Germinal center (tissue), 1 donor: ENCODE measurements at places on chromosomes 4 and X.

- DNase-seq = no peak
Observed at GRCh38 chr4:53105313-53105712, 243.2 kb downstream of the RASL11B start.

DNA sequence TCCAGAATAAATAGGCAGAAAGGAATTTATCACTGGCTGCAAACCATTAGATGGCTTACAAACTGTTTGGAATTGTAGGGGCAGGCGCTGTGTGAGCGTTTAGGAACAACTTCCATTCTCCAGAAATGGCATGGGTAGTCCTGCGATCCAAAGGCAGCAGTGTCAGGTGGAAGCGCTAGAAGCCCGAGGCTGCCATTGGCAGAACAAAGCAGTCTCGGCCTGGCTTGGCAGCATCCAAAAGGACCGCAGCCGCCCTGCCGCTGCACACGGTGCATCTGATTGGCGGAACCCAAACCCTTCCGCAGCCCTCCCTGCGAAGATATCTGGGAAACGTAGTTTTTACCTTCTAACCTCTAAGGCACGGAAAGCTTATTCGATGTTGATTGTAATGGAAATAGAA, 23.6 kb upstream of the YTHDC1 start:
- DNase-seq = peak; percentile 74

DNA sequence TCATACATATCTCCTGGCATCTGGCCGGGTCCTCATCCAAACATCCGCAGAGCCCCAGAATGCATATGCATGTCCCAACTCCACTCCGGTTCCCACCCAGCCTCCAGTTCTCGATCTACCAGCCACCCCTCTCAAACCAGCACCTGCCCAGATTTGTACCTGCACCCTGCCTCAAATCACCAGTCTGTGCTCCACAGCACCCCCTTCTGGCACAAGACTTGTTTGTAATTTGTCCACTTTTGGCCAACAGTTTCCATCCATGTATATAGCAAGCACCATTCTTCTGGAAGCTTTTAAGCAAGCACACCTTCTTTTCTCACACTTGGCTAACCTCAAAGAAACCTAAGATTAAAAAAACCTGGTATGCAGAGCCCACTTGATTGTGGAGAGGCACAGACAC, 644.1 kb downstream of the MID1IP1 start:
- DNase-seq = no peak

DNA sequence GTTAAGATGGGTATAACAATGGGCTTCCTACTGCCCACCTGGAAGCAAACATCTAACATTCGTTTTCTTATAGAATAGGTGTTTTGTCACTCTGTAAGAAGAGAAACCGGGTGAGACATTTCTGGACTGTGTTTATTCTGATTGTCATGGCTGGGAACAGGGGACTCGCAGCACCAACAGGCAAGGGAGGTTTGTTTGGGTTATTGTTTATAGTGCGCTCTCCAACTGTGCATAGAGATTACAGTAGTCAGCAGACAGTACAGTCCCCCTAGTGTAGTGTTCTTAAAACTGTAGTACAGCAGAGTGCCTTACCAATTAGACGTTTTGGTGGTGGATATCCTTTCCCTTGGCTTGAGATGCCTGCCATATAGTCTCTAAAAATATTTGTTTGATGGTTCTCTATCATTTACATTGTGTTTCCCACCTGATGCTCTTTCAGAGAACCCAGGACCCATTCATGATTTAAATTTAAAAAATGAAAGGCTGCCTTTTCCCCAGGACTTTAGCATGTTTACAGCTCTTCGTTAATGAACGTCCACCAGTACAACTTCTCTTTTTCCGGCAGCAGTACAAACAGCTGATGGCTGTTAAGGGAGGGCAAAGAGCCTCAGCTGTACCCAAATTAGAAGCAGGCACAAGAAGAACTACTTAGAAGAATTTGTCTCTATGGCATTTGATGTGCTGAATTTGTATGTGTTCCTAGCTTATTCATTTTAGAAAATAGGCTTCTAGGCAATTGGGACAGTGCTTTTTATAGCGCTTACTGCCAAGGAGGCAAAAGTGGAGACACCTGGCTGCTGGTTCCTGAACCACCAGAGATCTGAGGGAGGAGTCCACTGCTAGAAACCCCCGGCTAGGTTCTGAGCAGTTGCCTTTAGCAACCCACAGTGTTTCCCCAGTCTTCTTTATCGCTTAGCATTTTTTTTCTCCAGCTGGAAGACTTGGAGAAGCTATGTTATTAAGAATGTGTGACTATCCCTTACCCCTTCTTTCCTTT, 1.0 kb upstream of the RNF150 start:
- no peak for DNase-seq

GRCh38 chrX:95057341-95057740, 1383.3 kb downstream of the FAM133A start:
- DNase-seq = no peak

GRCh38 chrX:150486011-150486410, 82.4 kb upstream of the MTM1 start:
- peak; percentile 22 for DNase-seq

- no peak for DNase-seq
Observed at GRCh38 chrX:153576961-153577360, 22.0 kb downstream of the CCNQ start.

- no peak for DNase-seq
Observed at GRCh38 chrX:107713543-107714205, 61.9 kb downstream of the TSC22D3 start.

DNA sequence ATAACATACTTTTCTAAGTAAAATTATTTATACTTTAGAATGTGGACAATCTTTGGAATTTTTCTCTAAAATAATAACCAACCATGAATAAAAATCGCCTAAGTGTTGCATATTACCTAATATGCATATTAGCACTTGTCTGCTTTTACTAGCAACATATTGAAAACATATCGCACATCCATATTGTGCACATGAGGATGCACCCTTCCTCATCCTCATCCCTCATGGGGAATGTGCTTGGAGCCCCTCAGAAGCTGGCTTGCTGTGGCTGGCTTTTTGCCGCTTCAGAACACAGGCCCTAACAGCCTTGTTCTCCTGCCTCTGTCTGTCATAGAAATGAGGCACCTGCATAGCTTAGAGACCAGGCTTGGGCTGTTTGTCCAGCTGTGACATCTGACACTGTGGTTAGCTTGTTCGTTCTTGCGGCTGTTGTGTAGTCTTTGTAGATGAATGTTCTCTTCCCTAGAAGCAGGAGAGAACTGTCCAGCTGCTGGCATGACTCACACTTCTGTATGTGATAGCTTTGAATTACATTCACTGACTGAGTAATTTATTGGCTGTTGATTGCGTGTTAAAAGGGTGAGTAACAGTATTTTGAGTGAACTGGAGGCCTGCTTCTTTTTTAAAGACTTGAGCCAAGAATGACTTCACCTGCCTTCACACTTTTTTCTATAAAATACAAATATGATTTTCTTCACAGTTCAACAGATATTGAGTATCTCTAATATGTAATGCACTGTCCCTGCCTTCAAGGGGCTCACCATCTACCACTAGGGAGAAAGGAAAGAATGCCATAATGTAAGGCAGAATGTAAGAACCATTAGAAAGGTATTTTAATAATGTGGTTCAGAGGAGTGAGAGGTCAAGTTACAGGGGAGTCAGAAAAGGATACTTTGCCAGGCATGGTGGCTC, 81.9 kb downstream of the HMGB2 start:
- DNase-seq = no peak

DNA sequence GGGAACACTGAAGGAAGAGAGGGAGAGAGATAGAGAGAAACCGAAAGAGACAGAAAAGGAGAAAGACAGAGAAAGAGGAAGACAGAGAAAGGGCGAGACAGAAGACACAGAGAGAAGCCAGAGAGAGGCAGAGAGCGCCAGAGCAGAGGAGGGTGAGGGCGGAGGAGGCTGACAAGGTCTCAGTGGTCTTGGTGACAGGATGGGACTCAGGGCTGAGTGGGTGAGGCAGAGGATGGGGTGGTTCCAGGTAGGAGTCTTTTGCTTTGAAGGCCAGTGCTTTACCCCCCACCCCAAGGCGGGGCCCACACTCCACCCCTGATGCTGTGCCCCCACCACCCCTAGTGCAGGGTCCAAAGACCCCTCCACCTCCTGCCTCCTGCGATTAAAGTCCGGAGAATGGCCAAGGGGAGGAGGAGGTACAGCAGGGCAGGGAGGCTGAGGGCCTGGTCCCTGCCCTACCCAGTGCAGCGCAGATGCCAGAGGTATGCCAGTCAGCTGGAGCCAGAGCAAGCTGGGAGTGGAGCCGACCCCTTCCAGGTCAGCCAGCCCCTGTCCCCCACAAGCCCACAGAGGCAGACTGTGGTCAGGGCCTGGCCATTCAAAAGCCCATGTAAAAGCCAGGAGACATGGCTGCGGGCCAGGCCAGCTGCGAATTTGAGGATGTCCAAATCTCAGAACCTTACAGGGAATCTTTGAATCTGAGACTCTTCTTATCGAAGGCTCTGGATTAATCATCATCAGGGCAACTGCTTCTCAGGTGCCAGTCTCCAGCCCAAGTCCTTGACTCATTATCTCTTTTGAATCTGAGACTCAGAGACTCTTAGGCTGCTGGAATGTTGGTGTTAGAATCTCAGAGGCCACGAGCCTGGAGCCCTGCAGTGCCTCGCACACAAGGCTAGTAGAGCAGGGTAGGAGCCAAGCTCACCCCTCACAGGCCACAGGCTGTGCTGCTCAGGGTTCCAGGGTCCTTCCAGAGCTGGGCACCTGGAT, 758 bp downstream of the IQSEC2 start:
- no peak for DNase-seq

DNA sequence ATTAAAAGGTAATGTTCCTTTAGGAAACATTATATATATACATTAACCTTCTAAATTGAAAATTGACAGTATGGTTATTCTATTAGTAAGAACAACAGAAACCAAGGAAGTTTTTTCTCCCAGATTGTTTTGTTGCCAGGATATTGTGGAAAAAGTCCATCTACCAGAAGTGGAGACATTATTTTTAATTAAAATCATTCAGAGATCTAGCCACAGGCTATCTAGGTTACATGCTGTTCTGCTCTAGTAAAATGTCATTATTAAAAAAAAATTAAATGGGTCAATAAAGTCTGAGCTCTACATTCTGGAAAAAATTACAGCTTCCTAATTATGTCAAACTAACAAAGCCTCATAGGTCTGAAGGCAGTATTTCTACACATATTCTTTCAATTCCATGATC, 74.3 kb downstream of the NSG1 start:
- no peak for DNase-seq

DNA sequence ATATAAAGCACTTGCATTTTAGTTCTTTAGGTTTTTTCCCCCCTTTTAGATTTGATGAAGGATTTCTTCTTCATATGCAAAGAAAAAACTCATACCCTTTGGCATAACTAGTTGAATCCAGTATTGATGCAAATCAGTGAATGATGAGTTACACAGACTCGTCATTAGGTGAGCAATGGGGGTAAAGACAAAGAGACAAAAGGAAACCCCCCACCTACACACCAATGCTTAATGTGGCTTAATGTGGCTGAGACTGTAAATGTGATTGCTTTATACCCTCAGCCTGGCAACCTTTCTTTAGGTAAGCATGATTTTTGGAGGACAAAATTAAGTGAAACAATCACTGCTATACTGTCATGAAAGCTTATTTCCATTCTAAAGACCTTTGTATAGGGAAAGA, 39.5 kb downstream of the CD40LG start:
- no peak for DNase-seq

- no peak for DNase-seq
Observed at GRCh38 chr4:130705023-130705422, 1609.1 kb downstream of the C4orf33 start.

DNA sequence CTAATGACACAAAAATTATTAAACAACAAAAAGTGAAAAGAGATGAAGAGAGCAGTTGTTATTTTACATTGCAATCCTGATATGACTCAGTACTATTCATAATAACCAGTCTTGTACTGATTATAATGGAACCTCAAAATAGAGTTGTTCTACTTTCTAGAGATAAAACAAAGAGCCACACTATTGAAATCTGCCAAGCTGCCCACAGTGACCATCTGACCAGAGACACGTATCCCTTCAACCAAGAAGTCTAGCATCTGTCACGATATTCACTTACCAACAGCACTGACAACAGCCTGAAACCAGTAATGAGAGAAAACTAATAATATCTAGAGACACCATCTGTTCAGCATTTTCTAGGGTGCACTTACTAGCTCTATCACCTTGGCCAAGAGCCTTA, 466.7 kb downstream of the NKX6-1 start:
- no peak for DNase-seq

DNA sequence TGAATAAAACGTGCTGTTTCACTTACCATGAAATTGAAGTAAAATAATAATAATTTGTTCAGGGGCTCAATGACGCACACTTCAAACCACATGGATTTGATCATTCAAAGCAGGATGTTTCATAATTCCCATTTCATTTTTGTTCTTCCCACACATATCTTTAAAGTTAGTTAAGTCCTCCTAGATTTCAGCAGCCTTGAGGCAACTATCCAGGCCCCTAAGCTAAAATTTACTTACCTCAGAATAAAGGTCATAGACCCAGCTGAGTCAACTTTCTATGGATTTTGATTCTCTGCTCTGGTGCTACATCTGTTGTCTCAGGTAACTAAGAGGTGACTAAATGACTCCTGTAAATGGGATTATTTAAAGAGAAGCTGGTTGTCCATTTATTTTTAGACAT, 25.0 kb downstream of the GPR174 start:
- DNase-seq = no peak

DNA sequence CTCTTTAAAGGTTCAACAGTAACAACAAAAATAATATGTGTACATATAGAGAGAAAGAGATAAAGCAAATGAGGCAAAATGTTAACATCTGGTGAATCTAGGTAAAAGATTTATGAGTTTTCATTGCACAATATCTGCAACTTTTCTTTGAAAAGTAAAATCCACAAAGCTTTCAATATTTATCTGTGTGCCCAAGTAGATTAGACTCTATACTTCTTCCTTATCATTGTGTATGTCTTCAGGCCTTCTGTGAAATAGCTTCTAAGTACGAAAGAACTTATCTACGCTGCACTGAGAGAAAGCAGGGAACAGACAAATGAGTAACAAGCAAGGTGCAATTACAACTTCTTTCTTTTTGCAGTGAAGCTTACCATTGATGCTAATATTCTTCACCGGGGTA, 81.6 kb downstream of the NPNT start:
- DNase-seq = no peak

GRCh38 chrX:133958997-133959688, 26.3 kb downstream of the GPC3 start:
- DNase-seq = no peak

- DNase-seq = no peak
Observed at GRCh38 chr4:171101845-171102244, 711.4 kb upstream of the GALNTL6 start.

DNA sequence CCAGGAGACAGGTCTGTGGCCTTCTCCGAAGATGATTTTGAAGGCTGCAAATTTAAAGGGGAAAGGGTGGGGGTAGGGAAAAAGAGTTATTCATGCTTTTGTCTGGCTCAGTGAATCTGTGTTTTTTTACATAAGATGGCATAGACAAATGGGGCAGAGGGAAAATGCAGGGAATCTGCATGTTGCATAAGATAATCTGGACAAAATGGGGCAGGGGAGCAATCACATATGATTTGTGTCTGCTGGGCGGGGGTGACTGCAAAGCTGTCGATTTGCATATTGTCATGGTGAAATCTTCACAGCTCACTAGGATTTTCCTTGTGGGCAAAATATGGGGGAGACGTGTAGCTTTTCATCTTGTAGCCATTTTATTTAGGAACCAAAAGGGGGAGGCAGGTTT, 29.4 kb upstream of the GYG2 start:
- no peak for DNase-seq

- no peak for DNase-seq
Observed at GRCh38 chr4:85866508-85866907, 391.6 kb downstream of the ARHGAP24 start.

GRCh38 chr4:13920901-13921300, 293.4 kb upstream of the BOD1L1 start:
- no peak for DNase-seq

- no peak for DNase-seq
Observed at GRCh38 chr4:4259484-4260100, 11.6 kb upstream of the TMEM128 start.
